ENCODE measurements at places on chromosomes 13 and 19. TPM values are rescaled to one million over a fixed set of nuclear protein-coding genes. Genes with fewer than 3 reads are reported as not detected.

BCL2L12 gene
- 20.6 TPM for total RNA-seq

BTBD2 gene
- 63.6 TPM for total RNA-seq

PAN3 gene
- 24.1 TPM for total RNA-seq

CEBPA gene
- total RNA-seq, result 43.4 TPM

ACP7 gene
- total RNA-seq, result not detected

UQCR11 gene
- total RNA-seq, result 232 TPM

Data from left lung (tissue), 14 donors.